ENCODE measurements at places on chromosomes 2 and 18. TPM values are rescaled to one million over a fixed set of nuclear protein-coding genes. Genes with fewer than 3 reads are reported as not detected.

Gene ALPG
- total RNA-seq: not detected

Gene B3GNT7
- 6.5 TPM for total RNA-seq

Gene ZAP70
- 137 TPM for total RNA-seq

Gene PCARE
- under 0.01 TPM for total RNA-seq

Gene RAB17
- total RNA-seq: 0.10 TPM

Gene MMADHC
- total RNA-seq: 135 TPM

Gene WDR12
- 4.2 TPM for total RNA-seq

Gene TCF23
- not detected for total RNA-seq

Gene MRPS5
- total RNA-seq: 14.5 TPM

Gene GPAT2
- 1.3 TPM for total RNA-seq

Gene ADAM17
- total RNA-seq: 47.2 TPM

Gene DSG1
- not detected for total RNA-seq

Measured in mononuclear cell (primary cell).